Thoracic aorta (tissue), 2 donors: ENCODE measurements at places on chromosomes 6 and 20.

GRCh38 chr20:6533351-6533750, 234.1 kb upstream of the BMP2 start:
- no peak for DNase-seq

GRCh38 chr20:40189621-40190020, 499.4 kb downstream of the MAFB start:
- DNase-seq: no peak

GRCh38 chr6:104711371-104711770, 148.3 kb downstream of the HACE1 start:
- no peak for DNase-seq

DNA sequence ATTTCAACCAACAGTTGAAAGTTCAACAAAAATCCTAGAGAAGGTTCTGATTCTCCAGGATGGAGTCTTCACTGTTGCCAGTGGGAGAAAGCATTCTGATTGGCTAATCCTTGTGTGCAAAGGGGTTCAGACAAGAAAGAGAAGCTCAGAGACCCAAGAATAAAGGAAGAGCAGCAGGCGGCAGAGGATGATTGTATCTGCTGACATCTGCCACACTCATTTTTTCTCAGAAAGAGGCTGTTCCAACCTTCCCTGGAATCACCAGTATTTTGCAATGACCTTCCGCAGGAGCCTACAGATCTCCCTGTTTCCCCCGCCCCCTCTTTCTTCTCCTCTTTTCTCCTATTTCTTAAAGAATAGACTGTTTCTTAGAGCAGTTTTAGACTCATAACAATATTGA, 376.7 kb downstream of the CDH26 start:
- DNase-seq: no peak

DNA sequence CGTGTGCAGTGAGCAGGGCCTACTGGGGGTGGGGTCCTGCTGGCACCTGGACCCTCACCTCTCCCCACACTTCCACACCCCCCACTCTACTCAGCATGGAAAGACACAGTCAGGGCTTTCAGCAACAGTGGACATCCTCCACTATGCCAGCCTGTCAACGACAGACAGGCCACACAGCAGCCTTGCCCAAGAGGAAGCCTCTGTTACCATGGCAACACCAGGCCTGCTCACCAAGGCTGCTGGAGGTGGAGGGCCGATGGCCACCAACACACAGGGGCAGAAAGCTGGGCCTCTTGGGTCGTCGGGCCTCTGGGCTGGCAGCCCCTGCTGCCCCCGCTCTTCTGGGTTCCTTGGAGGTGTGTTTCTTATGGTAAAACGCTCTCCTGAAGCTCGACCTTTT, 13.6 kb downstream of the BNIP5 start:
- no peak for DNase-seq
